ENCODE measurements at places on chromosomes 7 and 10. TPM values are rescaled to one million over a fixed set of nuclear protein-coding genes. Genes with fewer than 3 reads are reported as not detected.

The LRRD1 gene
- 0.23 TPM for total RNA-seq

The ASAH2B gene
- total RNA-seq: 3.6 TPM

The LMOD2 gene
- total RNA-seq: not detected

The FLNC gene
- total RNA-seq: 308 TPM

The WASHC2A gene
- 33.6 TPM for total RNA-seq

The ZNRF2 gene
- 18.4 TPM for total RNA-seq

The OR6B1 gene
- total RNA-seq: not detected

The MYO1G gene
- total RNA-seq: 1.5 TPM

The TET1 gene
- 7.2 TPM for total RNA-seq

The NCF1 gene
- 0.93 TPM for total RNA-seq

The OR9A2 gene
- not detected for total RNA-seq

The TYW1 gene
- total RNA-seq: 30.2 TPM

The PDGFA gene
- 80.5 TPM for total RNA-seq

The FAM180A gene
- 8.5 TPM for total RNA-seq

Measured in gastroesophageal sphincter (tissue), 4 donors.